ENCODE measurements at places on chromosomes 3 and 15.
A peak's percentile ranks its signal among the peaks of the same experiment; 100 is the strongest.

- no peak for DNase-seq
Observed at GRCh38 chr3:125140818-125141595, 71.5 kb downstream of the SLC12A8 start.

GRCh38 chr3:156978481-156978961 is 152.4 kb downstream of the LEKR1 start:
- peak; percentile 14 for DNase-seq

DNA sequence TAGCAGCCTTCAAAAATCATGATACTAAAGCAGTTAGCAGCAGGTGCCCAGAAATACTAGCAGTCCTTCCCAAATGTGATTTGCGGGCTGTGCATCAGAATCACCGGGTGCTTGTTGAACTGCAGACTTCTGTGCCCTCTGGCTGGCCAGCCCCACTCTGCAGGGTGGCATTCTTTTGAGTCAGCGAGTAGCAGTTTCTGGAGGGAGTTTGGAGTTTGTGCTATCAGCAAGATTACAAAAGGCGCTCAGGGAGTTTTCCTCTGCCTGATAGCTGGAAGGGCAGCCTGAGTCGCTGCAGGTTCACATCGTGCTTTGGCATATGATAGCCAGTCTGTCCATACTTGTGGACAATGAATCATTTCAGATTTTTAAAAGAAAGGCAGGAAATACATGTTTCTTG is 57.6 kb downstream of the CLDN11 start:
- no peak for DNase-seq

GRCh38 chr3:113013593-113013992 is 22.8 kb downstream of the GTPBP8 start:
- no peak for DNase-seq

- DNase-seq: no peak
Observed at GRCh38 chr3:192366916-192367315, 360.4 kb downstream of the FGF12 start.

DNA sequence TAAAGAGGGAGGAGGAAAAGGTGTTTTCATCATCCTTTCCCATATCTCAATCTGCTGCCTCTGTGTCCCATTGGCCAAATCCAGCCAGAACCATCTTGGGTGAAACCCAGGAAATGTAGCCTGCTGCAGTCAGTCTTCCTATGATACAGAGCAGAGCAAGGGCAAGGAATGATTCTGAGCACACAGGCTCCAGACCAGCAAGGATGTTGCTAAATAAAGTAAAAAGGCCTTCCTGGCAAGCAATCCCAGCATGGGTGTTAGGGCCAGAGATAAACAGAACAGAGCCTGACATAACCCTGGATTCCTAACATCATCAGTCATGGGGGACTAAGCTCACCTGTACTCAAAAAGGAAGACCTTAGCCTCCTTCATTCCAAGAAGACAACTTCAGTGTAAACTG is 90.7 kb upstream of the AGTR1 start:
- DNase-seq: no peak

- peak; percentile 87 for DNase-seq
Observed at GRCh38 chr3:142886940-142887339, 1.9 kb downstream of the PCOLCE2 start.

GRCh38 chr15:46129145-46129544 is 494.3 kb downstream of the SQOR start:
- DNase-seq: peak; percentile 58

GRCh38 chr15:57015897-57016296 is 97.5 kb downstream of the TCF12 start:
- DNase-seq: no peak

DNA sequence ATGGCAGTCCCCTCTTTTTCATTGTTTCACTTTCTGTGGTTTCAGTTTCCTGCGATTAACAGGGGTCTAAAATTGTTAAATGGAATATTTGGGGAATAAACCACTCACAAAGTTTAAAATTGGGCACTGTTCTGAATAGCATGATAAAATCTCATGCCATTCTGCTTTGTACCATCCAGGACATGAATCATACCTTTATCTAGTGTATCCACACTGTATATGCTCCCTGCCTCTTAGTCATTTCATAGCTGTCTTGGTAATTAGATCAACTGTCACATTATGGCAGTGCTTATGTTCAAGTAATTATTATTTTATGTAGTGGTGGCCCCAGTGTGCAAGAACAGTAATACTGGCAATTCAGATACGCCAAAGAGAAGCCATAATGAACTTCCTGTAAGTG is 734.5 kb downstream of the ZPLD1 start:
- DNase-seq: no peak

GRCh38 chr15:91465696-91466095 is 365.6 kb downstream of the SV2B start:
- no peak for DNase-seq

DNA sequence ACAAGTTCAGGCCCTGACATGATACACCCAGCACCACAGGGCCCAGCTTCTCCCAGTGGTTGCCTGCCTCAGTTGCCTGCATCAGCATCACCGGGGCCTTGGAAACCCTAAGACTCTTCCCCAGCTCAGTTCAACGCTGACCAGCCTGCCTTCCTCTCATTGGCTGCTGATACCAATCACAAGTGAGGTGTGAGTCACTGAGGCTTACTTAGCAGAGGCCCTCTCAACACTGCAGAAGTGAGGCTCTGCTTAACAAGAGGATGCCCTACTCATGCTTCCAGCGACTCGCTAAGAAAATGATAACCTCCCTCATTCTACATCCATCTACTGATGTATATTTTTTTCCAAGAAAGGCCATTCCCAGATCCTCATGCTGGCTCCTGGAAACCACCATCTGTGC is 151.9 kb downstream of the ADAMTS17 start:
- DNase-seq: no peak

GRCh38 chr15:67548862-67549651 is 6.6 kb downstream of the MAP2K5 start:
- DNase-seq: peak; percentile 40

All from fibroblast of skin of right quadriceps (primary cell).